ENCODE measurements at places on chromosomes 5 and 9.

- no peak for DNase-seq
Measured at GRCh38 chr5:87867281-87867680, 401.4 kb downstream of the TMEM161B start.

DNA sequence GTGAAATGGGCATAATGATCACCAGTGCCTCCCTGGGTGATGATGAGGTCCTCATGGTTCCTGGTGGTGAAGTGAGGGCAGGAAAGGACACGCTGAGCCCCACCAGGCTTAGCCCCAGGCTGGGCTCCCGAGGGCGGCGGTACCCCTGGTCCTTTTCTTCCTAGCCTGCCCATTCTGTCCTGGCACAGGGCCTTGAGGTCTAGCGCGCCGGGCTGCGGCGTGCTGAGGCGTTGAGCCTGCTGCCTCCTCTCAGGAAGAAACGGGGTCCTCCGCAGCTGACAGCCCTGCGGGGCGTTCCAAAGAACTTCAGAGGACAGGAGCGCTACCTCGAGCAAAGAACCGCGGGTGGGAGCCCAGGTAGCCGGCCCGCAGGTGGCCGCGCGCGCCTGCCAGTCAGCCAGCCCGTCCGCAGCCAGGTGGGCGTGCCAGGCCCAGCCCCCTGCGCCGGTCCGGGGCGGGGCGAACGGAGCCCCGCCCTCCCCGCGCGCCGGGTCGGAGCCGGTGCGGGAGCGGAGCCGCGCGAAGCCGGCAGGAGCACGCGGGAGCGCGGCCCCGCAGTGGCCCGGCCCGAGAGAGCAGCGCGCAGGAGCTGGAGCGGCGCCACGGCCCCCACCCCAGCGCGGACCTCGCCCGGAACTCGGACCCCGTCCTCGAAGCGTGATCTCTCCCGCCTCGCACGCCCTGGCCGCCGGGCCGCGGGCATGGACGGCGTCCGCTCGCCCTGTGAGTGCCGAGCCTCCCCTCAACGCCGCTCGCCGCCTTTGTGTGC is at the start of gene WNK2:
TSS of gene WNK2 (plus strand) at position 477 of the 769 bp plus-strand sequence. CDS start 791 bp downstream, outside the sequence.
- no peak for DNase-seq

- DNase-seq: no peak
Measured at GRCh38 chr9:132639322-132639721, 30.5 kb downstream of the DDX31 start.

DNA sequence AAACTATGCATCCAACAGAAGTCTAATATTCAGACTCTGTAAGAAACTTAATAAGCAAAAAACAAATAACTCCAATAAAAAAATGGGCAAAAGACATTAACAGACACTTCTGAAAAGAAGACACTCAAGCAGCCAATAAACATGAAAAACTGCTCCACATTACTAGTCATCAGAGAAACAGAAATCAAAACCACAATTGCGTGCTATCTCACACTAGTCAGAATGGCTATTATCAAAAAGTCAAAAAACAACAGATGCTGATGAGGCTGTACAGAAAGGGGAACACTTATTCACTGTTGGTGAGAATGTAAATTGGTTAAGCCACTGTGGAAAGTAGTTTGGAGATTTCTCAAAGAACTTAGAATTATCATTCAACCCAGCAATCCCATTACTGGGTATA is 101.2 kb upstream of the TRIM32 start:
- no peak for DNase-seq

GRCh38 chr5:59704936-59705335 is 188.6 kb downstream of the PDE4D start:
- DNase-seq: no peak

DNA sequence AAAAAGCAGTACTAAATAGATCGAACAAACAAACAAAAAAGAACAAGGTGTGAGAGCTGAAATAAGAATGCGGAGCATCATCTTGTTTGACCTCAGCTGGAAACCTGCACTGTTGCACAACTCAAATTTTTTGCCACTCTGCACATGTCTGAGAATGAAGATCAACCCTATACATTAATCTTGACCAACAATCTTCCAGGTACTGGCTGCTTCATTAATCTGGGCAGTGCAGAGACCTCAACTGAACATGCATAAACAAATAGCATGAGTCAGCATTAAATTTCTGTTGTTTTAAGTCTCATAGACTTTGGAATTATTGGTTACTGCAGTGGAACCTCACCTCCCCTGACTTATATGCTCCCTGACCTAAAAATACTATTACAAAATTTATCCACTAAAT is 114.6 kb upstream of the FTMT start:
- no peak for DNase-seq

GRCh38 chr9:123267481-123268198 is 746 bp downstream of the STRBP start:
- no peak for DNase-seq

GRCh38 chr9:115035841-115036612 is 81.9 kb downstream of the TNC start:
- DNase-seq: no peak

GRCh38 chr9:88653911-88654310 is 118.9 kb downstream of the NXNL2 start:
- DNase-seq: no peak

GRCh38 chr5:138366632-138367382 is 14.3 kb downstream of the KDM3B start:
- no peak for DNase-seq

DNA sequence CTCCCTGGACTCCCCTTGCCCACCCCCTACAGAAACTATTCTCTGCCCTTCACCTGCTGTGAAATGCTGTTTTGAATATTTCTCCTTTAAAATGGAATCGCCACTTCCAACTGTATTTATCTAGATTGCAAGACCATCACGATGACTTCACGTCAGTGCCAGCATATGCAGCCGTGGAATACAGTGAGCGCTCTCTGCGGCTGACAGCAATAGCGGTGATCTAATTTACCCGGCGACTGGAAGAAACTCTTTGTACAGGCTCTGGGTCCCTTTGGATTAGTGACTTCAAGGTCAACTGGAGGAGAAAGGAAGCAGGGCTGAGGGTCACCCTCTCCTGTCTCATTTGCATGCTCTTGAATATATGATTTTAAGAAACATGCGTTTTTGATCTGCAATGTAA is 192.0 kb downstream of the IRX1 start:
- no peak for DNase-seq
